ENCODE measurements at places on chromosomes 7 and 10.

GRCh38 chr7:98528079-98528478 lies 89.0 kb upstream of the NPTX2 start:
- DNase-seq: no peak

GRCh38 chr7:16773326-16773725 lies 19.8 kb downstream of the TSPAN13 start:
- DNase-seq: no peak

DNA sequence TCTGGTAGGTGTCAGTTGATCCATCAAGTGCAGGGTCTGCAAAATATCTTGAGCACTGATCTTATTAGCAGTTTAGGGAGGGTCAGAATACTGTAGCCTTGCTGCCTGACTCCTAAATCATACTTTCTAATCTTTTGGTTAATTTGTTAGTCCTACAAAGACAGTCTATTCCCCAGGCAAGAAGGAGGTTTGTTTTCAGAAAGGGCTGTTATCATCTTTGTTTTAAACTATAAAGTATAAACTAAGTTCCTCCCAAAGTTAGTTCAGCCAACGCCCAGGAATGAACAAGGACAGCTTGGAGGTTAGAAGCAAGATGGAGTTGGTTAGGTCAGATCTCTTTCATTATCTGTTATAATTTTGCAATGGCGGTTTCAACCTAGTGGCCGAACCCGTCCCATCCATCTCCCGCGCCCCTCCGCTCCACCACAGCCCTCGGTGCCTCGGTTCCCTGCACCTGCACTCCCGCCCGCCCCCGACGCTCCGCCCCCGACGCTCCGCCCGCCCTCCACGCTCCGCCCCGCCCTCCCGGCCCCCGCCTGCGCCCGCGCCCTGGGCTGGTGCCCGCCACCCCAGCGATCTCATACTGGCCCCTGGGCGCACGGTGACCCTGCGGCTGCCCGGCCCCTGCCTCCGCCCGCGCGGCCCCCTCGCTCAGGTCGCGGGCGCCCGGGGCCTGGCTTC lies at the start of gene ADCK2:
ADCK2 (plus strand) TSS at position 564 of the 681 bp plus-strand sequence. CDS start 386 bp downstream, outside the sequence.
- peak; percentile 41 for DNase-seq

GRCh38 chr10:59079386-59080226 lies 96.8 kb upstream of the PHYHIPL start:
- no peak for DNase-seq

GRCh38 chr7:99123571-99124033 lies 20.3 kb downstream of the SMURF1 start:
- DNase-seq: no peak

- DNase-seq: no peak
Observed at GRCh38 chr10:71287456-71287855, 31.6 kb upstream of the SLC29A3 start.

GRCh38 chr10:111128331-111129180 lies 51.7 kb downstream of the ADRA2A start:
- no peak for DNase-seq

- DNase-seq: no peak
Observed at GRCh38 chr10:70274643-70275042, 9.2 kb downstream of the NPFFR1 start.
